ENCODE measurements at places on chromosomes 5 and 9.

DNA sequence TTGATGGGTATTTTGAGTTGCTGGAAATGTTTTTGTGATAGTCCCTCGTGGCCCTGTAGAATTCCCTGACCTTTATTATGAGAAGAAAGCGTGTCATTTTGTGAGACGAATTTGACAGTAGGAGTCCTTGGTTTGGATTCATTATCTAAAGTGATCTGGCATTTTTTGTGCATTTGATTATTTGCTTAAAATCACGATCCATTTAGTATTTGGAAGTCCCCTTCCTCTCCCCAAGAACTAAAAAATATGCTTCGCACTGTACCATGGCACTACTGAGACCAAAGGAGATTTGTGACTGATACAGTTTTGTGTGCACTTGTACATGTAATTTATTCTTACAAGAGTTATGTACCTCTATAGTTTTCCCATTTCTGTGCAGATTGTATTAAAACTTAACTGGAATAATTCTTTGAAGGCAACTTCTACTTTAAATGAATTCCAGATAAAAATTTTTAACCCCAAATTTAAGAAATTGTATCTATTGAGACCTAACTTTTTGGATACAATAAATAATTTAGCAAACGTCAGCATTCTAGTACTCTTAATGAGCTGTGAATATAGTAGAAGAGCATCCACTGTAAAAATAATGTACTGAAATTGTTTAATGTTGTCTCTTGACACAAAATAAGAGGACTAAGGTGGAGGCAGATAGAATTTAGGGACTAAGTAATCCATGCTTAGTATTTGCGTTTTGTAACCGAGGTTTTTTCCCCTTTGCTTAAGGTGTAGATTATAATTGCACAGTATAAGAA, 2.1 kb downstream of the MAP3K1 start:
- no peak for DNase-seq

DNA sequence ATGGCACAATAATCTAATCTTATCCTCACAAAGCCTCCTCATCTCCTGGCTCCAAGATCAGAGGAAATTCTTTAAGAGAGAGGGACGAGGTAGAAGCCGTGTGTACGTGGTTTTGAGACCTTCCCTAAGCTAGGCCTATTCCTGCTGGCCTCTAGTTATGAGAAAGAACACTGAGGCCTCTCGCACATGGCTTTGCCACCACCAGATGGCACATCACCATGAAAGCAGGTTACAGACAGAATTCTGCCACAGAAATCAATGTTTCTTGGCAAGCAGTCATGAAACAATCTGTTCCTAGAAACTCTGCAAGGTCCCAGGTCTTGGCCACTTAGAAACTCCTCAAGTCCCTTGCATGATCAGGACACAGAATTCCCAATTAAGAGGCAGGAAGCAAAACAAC, 268.2 kb upstream of the TAS2R1 start:
- peak; percentile 88 for DNase-seq

DNA sequence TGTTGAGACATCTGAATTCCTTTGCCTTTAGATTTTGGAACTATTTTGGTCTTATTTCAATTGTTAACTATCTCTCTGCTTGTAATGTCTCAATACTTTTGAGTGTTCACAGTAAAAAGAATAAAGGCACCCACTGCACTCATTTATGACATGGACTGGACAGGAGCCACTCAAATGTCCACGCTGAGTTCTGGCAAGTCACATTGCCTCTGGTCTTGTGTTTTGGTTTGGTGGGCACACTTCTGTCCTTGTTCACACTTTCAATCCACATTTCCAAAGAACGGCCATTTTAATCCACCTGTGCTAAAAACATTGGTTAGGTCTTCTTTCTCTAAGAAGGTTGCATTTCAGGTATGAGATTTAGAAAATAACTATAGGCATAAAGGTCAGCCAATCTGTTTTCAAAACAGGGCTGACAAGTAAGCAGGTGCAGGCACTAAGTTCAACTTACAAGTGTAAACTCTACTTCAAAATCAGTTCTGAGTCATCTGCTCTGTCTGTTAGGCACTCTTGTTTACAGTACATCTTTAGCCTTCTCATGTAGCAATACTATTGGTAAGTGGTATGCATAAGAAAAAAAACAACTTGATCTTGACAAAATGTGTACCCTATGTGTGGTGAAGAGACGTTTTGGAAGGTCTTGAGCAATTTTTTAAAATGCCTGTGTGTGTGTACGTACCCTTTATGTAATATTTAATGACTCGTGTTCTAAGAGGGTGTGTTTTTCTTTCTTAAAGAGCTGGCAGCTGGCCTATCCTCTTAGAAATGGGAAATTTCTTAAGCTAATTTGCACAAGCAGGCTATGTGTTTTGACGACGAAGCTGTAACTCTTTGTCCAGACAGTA, 31.5 kb upstream of the ZFAND5 start:
- DNase-seq: peak; percentile 19

GRCh38 chr5:81965524-81965923, 6.3 kb upstream of the ATG10 start:
- DNase-seq: no peak

GRCh38 chr9:95206143-95206542, 111.4 kb downstream of the FANCC start:
- DNase-seq: peak; percentile 48

- no peak for DNase-seq
Measured at GRCh38 chr5:14143841-14144585, 871 bp downstream of the TRIO start.
